Activated naive CD4-positive, alpha-beta T cell treated with anti-CD3 and anti-CD28 coated beads, Interleukin-2, amount 10 ng/mL, durations not matched to agents 7 days and 5 days (primary cell): ENCODE measurements at places on chromosomes 6 and 20.

DNA sequence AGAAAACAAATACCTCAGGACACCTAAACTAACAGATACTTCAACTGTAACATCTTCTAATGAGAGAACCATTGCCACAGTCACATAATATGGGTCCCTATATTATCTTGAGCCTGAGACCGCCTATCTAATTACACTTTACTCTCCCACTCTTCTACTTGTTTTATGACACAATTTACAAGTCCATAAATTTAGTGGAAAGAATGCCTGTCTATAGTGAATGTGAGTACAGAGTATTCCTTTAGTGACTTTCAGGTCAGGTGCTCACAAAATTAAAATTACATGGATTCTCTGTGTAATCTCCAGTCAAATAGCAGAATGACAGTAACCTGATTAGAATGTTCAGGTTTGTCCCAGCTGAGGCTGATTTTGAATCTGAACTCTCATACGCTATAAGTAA is 624.1 kb downstream of the PKHD1 start:
- DNase-seq: no peak

- DNase-seq: no peak
These were observed 4.9 kb upstream of the UQCC2 start for GRCh38 chr6:33716379-33716778.

DNA sequence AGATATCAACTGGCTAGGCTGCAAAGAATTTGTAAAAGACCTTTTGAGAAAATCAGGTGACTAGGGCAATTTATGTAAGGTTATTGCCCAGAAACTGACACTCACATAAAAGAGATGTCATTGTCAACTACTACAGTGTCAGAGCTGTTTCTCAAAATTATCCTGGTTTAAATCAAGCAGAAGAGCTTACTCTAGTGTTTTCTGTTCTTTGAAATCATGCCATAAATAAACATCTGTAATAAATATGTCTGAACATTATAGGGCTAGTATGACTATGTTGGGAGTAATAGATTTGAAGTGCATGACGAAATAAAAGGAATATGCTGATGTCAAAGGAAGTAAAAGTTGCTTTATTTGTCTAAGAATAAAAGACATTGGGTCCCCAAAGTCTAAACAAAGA is 11.0 kb upstream of the PDSS2 start:
- DNase-seq: no peak

DNA sequence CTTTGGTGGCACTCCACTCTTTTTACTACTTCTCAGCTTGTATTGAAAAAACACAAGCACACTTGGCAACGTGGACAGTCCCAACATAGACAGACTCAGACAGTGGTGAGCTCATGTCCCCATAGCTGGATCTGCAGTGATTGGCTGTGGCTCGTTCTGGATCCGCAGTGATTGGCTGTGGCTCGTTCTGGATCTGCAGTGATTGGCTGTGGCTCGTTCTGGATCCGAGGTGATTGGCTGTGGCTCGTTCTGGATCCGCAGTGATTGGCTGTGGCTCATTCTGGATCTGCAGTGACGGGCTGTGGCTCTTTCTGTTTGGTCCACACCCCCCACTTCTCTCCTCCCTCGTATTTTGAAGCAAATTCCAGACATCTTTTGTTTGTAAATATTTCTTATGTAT is 28.0 kb downstream of the OSBPL2 start:
- no peak for DNase-seq

- no peak for DNase-seq
These were observed 96.7 kb downstream of the TAF4 start for GRCh38 chr20:61968932-61969331.

DNA sequence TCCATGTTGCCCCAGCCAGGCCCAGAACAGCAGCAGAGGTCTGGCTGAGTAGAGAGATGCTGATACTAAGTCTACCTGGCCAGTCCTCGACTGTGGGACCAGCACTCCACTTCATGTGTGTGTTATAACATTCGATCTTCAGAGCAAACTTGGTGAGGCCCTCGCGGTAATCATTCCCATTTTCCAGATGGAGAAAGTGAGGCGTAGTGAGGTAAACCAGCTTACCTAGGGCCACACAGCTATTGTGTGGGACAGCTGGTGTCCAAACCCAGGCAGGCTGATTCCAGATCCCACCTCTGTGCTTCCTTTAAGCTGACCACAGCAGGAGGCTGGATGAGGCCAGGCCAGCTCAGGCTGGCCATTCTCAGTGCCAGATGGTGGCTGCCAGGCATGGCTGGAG is 47.7 kb upstream of the SLC32A1 start:
- DNase-seq: no peak

GRCh38 chr6:138498629-138499302 is 528 bp downstream of the NHSL1 start:
- DNase-seq: no peak

GRCh38 chr6:78746457-78746856 is 120.9 kb upstream of the IRAK1BP1 start:
- DNase-seq: no peak

DNA sequence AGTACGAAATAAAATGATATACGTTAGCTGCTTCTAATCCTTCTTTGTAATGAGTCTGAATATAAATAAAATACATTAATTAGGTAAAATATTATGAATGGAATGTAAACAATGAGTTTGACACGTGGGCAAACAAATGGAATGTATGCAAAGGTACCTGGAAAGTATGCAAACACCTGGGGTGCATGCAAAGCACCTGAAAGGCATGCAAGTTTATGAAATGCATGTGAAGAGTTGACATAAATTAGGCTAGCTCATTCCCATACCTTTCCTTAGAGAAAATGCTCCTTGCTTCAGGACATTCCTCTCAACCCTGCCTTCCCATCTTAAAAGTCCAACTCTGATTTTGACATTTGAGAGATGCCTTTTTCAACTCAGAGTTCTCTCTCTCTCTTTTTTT is 140.9 kb downstream of the EDN1 start:
- no peak for DNase-seq

DNA sequence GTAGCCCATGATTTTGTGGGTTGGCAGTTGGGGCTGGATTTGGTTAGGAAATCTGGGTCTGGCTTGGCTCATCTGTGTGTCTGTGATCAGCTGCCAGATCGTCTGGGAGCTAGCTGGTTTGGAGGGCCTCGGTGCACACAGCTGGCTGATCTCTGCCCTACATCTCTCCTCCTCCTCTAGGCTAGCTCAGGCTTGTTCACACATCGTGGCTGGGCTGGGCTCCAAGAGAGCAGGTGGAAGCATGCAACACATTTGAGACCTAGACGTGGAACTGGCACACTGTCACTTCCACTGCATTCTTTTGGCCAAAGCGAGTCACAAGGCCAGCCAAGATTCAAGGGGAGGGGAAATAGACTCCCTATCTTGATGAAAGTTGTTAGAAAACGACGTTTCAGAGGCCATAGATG is 15.9 kb downstream of the NDUFAF5 start:
- no peak for DNase-seq

DNA sequence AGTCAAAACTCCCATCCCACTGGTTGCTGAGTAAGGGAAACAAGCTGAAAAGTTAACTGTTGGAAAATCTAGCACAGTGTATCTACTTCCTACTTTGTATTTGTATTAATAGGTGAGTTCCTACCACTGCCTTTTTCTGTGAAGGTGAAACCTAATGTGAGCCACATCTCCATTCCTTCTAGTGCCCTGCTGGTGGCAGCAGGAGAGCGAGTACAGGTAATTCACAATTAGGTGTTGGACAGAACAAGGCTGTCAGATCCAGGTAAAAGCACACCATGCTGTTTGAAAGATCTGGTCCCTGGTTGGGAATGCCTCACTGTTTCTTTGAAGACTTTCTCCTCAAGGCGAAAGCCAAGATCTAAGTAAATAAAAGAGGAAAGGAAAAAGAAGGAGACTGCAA is 528.4 kb downstream of the PKHD1 start:
- DNase-seq: no peak

DNA sequence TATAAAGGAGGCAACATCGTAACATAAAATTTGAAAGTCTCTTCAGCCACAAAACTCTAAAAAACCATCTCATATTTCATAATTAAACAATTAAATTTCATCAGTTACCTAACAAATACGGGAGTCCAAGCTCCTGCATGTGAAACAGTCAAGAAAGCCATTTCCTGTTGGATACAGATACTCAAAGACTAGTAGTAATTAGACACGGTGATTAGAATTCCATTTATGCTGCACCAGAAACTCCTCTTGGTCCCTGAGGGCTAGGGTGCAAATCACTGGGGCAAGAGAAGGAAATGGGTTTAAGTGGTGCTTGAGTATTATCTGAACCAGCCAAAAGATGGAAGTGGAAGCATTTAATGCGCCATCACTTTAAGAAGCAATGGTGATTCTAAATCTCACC is 27.4 kb downstream of the TRAM2 start:
- no peak for DNase-seq

- no peak for DNase-seq
These were observed 16.1 kb upstream of the FOXO3 start for GRCh38 chr6:108544606-108545005.

GRCh38 chr6:41373919-41374617 is 38.7 kb downstream of the NCR2 start:
- no peak for DNase-seq

GRCh38 chr20:41783423-41784208 is 165.4 kb upstream of the CHD6 start:
- DNase-seq: no peak

GRCh38 chr6:33992191-33992590 is 153.7 kb downstream of the GRM4 start:
- DNase-seq: no peak

DNA sequence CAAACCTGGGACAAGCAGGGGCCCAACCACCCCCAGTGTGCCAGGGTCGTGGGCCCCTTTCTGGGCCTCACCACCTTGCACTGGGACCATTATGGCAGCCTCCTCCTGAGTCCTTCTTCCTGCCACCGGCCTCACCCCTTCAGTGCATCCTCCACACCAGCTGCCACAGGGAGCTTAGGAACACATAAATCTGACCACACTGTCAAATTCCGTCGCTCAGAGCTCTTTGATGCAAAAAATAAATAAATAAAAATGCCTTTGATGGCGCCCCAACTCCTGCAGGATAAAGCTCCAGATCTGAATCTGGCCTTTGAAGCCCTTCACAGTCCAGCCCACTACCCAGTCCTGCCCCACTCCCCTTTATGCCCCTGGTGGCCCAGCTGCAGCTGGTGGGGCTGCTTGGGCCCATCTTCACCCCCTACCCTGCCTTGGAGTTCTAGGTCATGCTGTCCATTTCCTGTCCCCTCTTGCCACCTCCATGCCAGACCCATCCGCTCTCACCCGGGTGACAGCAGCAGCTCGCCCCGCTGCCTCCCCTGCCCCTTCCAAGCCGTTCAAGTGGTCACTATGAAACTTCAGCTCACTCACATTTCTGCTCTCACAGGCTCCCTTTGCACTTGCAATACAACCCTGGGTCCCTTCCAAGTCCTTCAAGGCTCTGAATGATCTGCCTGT is 16.0 kb downstream of the MYH7B start:
- DNase-seq: no peak

GRCh38 chr20:3077618-3078134 is 6.3 kb downstream of the OXT start:
- DNase-seq: peak; percentile 55

- DNase-seq: no peak
These were observed 179.7 kb upstream of the GJE1 start for GRCh38 chr6:141953072-141953471.

- no peak for DNase-seq
These were observed 31.0 kb downstream of the DLGAP4 start for GRCh38 chr20:36336954-36337704.

GRCh38 chr6:45438849-45439406 is 61.2 kb upstream of the SUPT3H start:
- no peak for DNase-seq
